ENCODE measurements at places on chromosomes 4 and X.

- no peak for DNase-seq
Observed at GRCh38 chr4:164212714-164213113, 541.2 kb upstream of the SMIM31 start.

- DNase-seq: no peak
Observed at GRCh38 chr4:56656346-56656643, 24.8 kb downstream of the HOPX start.

GRCh38 chr4:122959981-122960610 lies 37.7 kb upstream of the NUDT6 start:
- no peak for DNase-seq

GRCh38 chr4:86967798-86968197 lies 33.0 kb downstream of the AFF1 start:
- no peak for DNase-seq

DNA sequence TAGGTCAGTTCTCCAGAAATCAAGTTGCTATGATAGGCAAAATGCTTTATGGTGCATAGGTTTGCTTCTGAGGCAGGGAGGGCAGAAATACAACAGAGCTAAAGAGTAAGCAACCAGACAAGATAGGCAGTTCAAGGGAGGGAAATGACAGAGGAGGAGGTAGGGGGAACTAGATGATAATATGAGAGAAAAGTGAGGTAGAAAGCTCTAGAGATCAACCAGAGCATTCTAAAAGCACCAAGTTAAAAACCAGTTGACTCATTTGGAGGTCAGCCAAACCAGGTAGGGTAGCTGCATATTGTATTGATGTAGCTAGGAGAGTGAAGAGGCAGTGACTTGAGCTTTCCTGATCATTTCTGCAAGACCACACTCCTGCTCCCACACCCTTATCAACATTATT lies 49.0 kb upstream of the SLC16A2 start:
- DNase-seq: no peak

- DNase-seq: no peak
Observed at GRCh38 chrX:68696267-68696990, 49.0 kb downstream of the STARD8 start.

GRCh38 chrX:149274516-149275105 lies 230.5 kb downstream of the IDS start:
- no peak for DNase-seq

DNA sequence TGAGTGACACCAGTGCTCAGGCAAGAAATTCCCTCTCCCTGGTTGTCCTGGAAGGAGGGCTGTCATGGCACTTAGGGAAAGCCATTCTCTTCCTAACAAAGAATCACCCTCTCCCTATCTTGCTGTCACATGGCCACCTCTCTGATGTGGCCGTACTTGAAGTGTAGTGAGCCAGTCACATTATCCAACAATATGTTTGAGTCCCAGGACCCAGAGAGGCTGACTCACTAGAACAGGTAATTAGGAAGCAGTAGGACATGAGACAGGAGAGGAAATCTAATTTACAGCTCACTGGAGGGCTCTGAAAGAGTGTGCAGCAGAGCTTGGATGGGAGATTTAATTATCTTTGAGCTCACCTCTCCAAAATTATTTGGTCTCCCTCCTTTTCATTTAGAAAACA lies 299.1 kb downstream of the ARHGAP24 start:
- no peak for DNase-seq

DNA sequence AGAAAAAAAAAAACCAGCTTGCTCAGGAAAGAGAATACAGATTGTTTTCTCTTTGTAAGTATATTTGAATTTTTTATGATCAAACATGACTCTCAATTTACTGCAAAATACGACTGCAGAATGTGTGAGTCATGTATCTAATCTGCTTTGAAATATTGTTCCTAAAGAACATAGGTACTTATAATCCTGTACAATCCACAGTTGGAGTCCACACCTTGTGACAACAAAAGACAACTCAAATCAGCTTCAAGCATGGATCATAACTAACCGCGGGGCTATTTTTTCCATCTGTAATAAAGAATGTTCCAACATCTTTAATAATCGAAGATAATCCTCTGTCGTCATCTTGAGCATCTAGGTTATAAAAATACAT lies 77.8 kb upstream of the STIM2 start:
- no peak for DNase-seq

GRCh38 chr4:18578307-18578706 lies 556.8 kb upstream of the LCORL start:
- no peak for DNase-seq

- no peak for DNase-seq
Observed at GRCh38 chrX:55102754-55103153, 13.9 kb downstream of the PAGE2 start.
